Choroid plexus epithelial cell (primary cell): ENCODE measurements at places on chromosomes 5 and 9.

- no peak for DNase-seq
Observed at GRCh38 chr9:82242285-82242963, 253.9 kb downstream of the SPATA31D1 start.

DNA sequence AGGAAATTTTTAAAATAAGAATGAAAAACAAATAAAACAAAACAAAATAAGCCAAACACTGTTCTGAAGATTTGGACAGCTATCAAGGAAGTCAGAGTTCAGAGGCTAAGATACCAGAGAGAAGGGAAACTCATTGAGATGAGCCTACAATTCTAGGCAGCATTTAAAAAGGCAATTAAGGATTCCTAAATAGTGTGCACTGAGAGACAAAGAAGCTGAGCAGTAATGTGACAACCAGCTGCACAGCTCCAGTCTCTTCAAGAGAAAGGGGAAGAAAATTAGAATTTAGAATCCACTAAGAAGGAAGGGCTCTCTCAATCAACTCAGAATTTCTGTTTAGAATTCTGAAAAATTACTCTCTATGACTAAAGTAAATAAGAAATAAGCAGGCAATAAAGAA, 246.7 kb upstream of the COX7C start:
- DNase-seq: no peak

DNA sequence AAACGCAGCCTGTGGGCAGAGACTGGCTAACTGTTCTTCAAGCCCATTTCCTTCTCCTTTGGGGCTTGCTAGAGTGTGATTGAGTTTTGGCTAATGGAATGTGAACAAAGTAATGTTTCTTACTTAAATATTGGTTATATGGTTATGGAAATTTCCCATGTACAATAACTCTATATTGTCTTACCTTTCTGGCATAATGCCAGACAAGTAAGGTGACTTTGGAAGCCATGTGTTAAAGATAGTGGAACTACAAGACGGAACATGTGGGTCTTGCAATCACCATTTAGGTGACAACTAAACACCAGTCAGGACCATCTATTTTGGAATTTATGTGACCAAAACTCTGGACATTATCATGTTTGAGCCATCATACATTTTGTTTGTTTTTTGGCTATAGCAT, 260.2 kb downstream of the CCDC171 start:
- no peak for DNase-seq

DNA sequence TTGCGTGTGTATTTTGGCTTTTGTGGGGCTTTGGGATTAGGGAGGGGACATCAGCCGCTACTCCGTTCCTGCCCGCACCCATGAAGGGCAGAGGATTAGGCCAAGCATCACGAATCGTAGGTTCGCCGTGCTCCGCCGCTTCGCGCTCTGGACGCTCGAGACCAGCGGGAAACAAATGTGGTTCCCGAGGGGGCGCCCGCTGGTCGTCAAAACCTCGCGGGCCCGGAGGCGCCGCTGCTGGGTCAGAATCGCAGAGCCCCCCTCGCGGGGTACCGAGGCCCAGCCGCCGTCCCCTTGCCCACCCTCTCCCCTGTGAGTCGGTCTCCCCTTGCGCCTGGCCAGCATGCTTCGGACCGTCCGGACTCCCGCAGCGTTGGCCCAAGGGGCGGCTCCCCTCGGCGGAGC, 2.3 kb upstream of the PAX5 start:
- no peak for DNase-seq

DNA sequence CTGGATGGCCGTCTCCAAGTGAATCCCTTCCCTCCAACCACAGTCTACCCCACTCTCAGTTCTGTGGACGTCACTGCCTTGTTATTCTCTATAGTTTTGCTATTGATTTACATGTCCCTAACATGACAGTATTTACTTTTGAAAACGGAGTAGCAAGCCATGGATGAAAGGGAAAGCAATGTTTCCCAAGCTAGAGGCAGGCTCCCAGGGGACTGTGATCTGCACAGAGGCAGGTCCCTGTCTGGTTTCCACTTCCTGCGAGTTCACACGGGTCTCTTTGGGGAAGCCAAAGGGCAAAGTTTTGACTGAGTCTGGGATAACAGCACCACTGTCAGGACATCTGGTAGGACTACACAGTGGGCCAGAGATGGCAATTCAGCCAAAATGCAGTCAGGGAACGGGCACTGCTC, 12.7 kb downstream of the C9orf153 start:
- DNase-seq: peak; percentile 44

DNA sequence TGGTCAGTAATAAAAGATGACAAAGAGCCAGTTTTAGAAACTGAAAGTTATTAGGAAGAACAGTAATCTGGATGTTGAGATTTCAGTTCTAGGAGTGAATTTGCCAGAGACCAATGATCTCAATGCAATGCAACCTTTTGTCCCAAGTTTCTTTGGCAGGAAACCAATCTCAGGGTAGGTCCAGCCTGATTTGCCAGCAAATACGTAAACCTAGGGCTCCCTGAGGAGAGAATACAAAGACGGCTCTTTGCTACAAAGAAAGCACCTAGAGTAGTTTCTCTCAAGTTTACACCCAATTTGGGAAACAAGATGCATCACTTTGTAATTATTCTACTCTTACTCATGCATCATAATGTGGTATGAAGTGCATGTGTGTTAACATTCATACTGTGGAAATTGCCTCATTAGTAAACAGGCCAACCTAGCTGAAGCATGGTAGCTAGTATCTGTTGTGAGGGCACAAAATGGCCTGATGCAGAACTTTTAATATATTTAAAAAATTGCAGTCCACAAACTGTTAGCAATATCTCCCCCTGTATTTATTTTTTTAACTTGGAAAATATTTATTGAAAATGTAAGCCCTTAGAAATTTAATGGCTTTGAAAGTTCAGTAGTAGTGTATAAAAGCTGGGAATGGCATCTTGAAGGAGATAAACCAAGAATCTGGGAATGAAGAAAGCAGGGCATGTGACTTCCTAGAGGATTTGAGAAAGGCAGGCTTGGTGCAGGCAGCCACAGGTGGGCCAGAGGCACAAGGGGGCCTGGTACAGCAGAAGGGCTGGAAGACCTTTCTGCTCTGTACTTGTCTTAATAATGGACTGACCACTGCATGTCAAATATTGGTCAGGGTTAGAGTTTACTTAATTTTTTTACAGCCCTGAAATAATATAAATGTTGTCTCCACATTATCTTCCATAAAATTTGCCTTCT, 59.5 kb downstream of the MAST4 start:
- DNase-seq: peak; percentile 53

DNA sequence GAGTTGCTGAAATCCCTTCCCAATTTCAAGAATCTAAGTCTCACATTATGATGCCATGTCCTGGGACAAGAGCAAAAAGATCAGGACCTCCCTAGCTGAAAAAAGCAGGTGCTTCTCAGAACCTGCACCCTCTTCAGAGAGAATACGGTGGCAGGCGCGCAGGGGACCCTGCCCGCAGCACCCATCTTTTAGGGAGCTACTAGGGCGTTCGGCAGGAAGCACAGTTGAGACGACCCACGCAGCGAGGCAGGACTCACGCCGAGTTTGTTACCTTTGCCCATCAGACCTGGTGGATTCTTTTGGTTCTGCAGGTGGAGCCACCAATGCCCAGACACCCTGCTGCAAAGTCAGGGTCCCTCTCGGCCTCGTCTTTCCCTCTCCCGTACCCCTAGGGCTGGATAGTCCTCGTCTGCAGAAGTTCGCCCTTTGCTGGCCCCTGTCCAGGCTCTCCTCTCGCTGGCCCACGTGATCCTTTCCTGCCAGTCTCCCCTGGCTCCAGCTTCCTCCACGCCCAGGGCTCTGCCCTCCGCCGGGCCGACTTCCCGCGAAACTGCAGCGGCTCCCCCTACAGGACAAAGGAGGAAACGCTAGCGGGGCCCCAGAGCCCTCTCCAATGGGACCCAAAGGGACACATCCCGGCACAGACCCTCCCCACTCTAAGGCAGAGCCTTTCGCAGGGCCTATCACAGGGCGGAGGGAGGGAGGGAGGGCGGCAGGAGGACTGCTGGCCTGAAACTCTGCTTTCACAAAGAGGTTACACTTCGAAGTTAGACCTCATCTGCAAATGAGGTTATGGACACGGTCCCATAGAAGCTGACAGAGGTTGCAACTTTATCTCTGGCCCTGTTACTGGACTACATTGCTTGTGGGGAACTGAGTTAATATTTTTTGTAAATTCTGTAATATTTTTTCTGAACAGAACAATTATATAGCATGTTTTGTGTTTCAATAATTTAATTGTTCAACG, 28.8 kb downstream of the TMEM174 start:
- DNase-seq: peak; percentile 79

DNA sequence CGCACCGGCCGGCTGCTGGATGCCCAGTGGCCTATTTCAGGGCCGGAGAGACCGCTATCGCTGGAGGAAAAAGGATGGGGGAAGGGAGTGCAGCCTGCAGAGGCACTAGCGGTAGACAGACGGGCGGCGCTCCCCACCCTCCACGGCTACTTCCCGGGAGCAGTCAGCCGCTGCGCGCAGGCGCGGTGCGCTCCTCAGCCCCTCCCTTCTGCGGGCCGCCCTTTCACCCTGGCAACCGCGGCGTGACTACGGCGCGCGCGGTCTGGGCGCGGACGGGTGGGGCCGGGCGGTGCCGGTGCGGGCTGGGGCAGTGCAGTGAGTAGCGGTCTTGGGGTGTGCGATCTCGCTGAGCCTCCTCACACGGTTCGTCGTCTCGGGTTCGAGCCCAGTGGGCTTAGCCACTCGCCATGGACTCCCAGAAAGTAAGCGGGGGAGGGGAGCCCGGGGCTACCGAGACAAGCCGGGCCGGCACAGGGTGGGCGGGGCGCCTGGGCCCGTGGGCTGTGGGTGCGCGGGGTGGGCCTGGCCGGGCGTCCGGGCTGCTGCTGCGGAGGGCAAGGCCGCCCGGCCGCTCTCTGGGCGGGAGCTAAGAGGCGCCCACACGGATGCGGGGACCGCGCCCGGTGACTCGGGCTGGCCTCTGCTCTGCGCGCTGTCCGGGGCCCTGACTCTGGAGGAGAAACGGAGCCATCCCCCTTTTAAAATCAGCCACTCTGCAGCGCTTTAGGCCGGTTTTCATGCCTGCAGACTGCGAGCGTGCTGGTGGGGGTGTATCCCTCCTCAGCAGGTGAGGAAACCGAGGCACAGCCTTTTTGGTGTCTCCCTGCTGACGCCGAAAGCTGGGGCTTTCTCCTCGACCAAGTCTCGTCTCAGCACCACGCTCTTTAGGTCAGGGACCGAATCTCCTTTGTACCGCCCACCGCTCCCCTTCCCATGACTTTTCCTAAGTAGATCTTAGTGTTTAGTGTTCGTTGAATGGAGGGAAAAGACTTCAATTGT, at the start of gene FSD1L:
FSD1L (plus strand) TSS at position 221 of the 999 bp plus-strand sequence; CDS start at position 408, 187 bp downstream.
- peak; percentile 96 for DNase-seq
